ENCODE measurements at places on chromosomes 5 and 9.

DNA sequence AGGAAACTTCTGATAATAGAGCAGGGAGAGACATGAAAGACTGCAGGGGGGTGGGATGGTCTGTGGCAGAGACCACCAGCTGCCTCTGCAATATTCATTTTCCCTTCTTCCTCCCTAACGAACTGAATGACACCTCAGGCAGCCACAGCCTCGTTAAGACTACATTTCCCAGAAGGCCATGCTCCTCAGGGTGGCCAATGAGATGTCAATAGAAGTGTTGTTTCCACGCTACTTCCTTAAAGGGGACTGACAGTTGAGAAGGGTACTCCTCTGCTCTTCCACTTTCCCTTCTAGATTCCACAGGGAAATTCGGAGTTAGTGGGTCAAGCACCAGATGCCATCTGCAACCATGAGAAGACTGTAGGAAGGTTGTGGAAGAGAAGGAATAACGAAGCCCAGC lies 52.0 kb upstream of the DAPK1 start:
- DNase-seq = no peak

DNA sequence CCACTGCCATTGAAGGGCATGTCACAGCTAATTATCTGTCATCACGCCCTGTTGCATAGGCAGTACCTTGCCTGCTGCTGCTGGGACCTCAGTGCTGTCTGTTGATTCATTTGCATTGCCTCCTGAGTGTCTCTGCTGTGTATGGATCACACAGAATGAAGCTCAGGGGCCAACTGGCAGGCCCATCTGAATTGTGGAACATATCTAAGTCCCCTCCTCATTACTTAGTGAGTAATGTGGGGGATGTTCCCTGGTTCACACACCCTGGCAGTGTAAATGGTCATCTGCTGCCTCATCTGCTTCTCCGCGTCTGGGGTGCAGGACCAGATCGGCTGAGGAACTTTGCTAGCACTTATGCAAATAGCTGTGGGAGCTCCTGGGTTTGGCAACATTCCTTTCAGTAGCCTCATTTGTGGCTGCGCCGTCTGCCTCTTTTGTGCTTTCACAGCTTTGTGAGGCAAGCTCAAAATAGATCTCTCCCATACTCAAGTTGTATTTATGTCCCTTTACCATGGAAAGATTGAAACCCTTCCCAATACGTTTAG lies 25.4 kb downstream of the TYRP1 start:
- no peak for DNase-seq

- no peak for DNase-seq
These were observed 224.0 kb downstream of the WDR70 start for GRCh38 chr5:37603072-37603471.

GRCh38 chr9:133769511-133770075 lies 31.4 kb upstream of the SARDH start:
- DNase-seq = no peak

DNA sequence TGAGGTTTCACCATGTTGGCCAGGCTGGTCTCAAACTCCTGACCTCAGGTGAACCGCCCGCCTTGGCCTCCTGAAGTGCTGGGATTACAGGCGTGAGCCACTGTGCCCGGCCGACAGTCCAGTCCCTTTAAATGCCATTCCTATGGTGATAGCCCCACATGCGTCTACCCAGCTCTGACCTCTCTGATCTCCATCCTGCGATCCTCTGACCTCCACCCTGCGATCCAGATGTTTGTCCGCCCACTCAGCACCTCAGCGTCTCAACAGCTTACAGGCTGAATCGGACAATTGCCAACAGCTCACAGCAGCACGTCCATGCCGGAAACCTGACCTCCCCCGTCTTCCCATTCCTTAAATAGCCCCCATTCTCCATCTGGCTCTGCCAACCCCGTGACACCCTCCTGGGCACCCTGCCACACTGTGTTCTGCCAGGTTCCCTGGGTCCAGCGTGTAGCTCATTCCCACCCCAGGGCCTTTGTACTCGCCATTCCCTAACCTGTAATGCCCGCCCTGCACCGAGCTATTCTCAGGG lies 44.0 kb upstream of the RNU6ATAC start:
- DNase-seq = no peak

Measured in LNCaP clone FGC (cell line).